ENCODE measurements at places on chromosomes 16 and 17. TPM values are rescaled to one million over a fixed set of nuclear protein-coding genes. Genes with fewer than 3 reads are reported as not detected.

GRCh38 chr17:34126496-34126895, 128.6 kb upstream of the CCL2 start:
- no peaks in the 10 kb centered on the region for H3K4me1 ChIP-seq
- peaks cover 36% of the 10 kb centered on the region for H3K27me3 ChIP-seq
- no peaks in the 10 kb centered on the region for H3K36me3 ChIP-seq
- DNase-seq = no peak

C17orf107 gene
- total RNA-seq = 0.20 TPM

DNA sequence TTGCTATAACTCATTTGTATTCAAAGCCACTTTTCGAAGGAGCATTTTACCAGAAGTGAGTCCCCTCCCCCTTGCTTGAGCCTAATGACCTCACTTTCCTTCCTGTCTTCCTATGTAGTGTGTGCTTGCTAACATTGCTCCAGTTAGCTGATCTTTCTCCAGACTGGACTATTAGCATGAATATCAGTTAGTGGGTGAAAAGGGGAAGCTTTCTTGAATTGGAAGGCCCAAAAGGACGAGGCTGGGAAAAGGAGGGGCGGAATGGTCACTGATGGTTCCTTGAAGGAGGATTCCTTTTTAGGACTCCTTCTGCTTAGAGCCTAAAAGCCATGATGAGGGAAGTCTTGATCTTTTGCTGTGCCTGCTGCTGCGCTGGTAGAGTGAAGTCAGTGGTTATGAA, 11.9 kb downstream of the MAP3K3 start:
- H3K36me3 ChIP-seq = peaks cover 53% of the 10 kb centered on the region
- H3K27ac ChIP-seq = peak overlapping the region; percentile 56
- H3K4me3 ChIP-seq = no peak overlapping the region
- H3K4me1 ChIP-seq = peaks cover 42% of the 10 kb centered on the region
- DNase-seq = no peak
- no peaks in the 10 kb centered on the region for H3K27me3 ChIP-seq

DNA sequence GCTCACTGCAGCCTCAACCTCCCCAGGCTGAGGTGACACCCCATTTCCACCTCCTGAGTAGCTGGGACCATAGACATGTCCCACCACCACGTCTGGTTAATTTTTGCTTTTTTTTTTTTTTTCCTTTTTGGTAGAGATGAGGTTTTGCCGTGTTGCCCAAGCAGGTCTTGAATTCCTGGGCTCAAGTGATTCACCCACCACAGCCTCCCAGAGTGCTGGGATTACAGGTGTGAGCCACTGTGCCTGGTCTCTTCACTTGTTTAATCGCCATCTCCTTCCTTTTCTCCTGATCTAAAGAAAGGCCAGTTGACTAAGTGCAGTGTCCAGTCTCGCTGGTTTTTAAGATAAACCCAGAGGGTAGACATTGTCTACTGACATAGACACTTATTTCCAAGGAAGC, 152.0 kb downstream of the C16orf95 start:
- H3K27ac ChIP-seq = no peak overlapping the region
- no peak for DNase-seq
- no peaks in the 10 kb centered on the region for H3K4me1 ChIP-seq
- H3K27me3 ChIP-seq = no peaks in the 10 kb centered on the region
- no peak overlapping the region for H3K4me3 ChIP-seq

DNA sequence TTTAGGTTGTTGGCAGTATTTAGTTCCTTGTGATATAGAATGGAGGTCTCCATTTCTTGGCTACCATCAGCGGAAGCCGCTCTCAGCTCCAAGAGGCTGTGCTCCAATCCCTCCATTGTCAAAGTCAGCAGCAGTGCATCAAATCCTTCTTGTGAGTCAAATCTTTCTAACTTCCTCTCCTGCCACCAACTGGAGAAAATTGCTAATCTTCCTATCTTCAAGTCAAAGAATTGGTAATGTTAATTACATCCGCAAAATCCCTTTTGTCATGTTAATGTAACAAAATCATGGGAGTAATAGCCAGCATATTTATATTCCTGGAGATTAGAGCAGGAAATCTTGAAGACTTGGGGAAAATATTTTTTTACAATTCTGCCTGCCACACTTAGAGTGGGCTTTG, 436.4 kb upstream of the DYNLRB2 start:
- H3K4me3 ChIP-seq = no peak overlapping the region
- H3K27me3 ChIP-seq = no peaks in the 10 kb centered on the region

- no peaks in the 10 kb centered on the region for H3K27me3 ChIP-seq
- DNase-seq = no peak
- peaks cover 19% of the 10 kb centered on the region for H3K4me1 ChIP-seq
- H3K36me3 ChIP-seq = no peaks in the 10 kb centered on the region
Observed at GRCh38 chr16:9128346-9129342, 37.2 kb downstream of the HAPSTR1 start.

DNA sequence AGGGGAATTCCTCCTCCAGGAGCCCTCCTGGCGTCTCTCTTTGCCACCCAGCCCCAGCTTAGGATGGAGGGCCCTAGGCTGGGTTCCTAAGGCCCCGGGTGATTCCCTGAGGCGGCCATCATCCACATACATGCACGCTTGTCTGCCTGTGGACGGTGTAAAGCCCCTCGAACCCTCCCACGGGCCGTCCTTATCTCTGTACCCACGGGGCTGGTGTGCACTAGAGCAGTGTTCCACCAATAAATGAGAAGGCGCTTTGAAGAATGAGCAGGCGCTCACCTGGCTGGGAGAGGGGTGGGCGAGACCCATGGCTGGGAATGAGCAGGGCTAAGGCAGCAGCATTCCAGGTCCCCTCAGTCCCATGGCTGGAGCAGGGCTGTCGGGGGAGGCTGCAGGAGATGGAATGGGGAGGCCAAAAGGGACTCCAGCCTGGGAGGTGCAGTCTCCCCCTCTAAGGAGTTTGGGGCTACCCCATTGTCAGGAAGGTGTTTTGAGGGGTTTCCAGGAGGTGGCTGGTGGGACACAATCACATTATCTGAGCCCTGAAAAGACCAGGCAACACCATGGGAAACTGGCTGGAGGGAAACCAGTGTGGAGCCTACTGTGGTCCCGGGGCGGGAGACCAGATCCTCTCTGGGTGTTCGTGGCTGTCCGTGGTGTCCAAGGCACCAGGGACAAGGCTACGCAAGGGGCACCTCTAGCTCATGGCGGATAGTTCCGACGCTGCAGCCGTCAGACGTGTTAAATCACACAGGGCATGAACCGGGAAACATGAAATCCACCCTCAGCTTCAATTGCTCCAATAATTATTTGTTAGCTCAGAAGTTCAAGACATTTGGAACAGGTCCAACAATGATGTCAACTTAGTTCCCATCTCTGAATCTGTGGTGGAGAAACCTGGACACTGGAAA, 87.5 kb upstream of the DNAH17 start:
- H3K36me3 ChIP-seq = no peaks in the 10 kb centered on the region
- H3K4me1 ChIP-seq = peaks cover 5% of the 10 kb centered on the region
- DNase-seq = no peak
- no peak overlapping the region for H3K4me3 ChIP-seq
- H3K27ac ChIP-seq = peak overlapping the region; percentile 44

PRSS33 gene
- not detected for total RNA-seq

GRCh38 chr16:4882633-4883285, 35.5 kb downstream of the UBN1 start:
- peaks cover 100% of the 10 kb centered on the region for H3K36me3 ChIP-seq
- DNase-seq = no peak
- H3K4me1 ChIP-seq = peaks cover 4% of the 10 kb centered on the region
- H3K27ac ChIP-seq = peak overlapping the region; percentile 1
- H3K27me3 ChIP-seq = no peaks in the 10 kb centered on the region
- no peak overlapping the region for H3K4me3 ChIP-seq

- H3K27ac ChIP-seq = no peak overlapping the region
- DNase-seq = no peak
- H3K27me3 ChIP-seq = no peaks in the 10 kb centered on the region
- no peak overlapping the region for H3K4me3 ChIP-seq
- no peaks in the 10 kb centered on the region for H3K36me3 ChIP-seq
Observed at GRCh38 chr17:74543406-74543805, 2.5 kb downstream of the CD300C start.

FOXC2 gene
- total RNA-seq = 0.19 TPM

- H3K4me1 ChIP-seq = peaks cover 67% of the 10 kb centered on the region
- no peak for DNase-seq
- peaks cover 1% of the 10 kb centered on the region for H3K36me3 ChIP-seq
- no peak overlapping the region for H3K4me3 ChIP-seq
- H3K27me3 ChIP-seq = no peaks in the 10 kb centered on the region
- H3K27ac ChIP-seq = peak overlapping the region; percentile 96
Observed at GRCh38 chr17:39662551-39663339, 2.4 kb upstream of the TCAP start.

- peaks cover 4% of the 10 kb centered on the region for H3K4me1 ChIP-seq
- H3K4me3 ChIP-seq = no peak overlapping the region
- DNase-seq = no peak
- H3K36me3 ChIP-seq = no peaks in the 10 kb centered on the region
- no peaks in the 10 kb centered on the region for H3K27me3 ChIP-seq
- no peak overlapping the region for H3K27ac ChIP-seq
Observed at GRCh38 chr17:31680126-31680525, 178.9 kb downstream of the COPRS start.
